ENCODE measurements at places on chromosomes 16 and 17.

GRCh38 chr17:68441070-68441770 lies 16.1 kb downstream of the WIPI1 start:
- no peak for DNase-seq

- no peak for DNase-seq
Observed at GRCh38 chr16:89147085-89147817, 24.3 kb upstream of the CDH15 start.

GRCh38 chr17:18980682-18981334 lies 23.8 kb downstream of the FAM83G start:
- no peak for DNase-seq

- no peak for DNase-seq
Observed at GRCh38 chr17:73639322-73639721, 4.9 kb downstream of the SDK2 start.

- DNase-seq, result no peak
Observed at GRCh38 chr17:59684967-59685366, 22.3 kb downstream of the PTRH2 start.

All from stimulated activated CD4-positive, alpha-beta T cell treated with anti-CD3 and anti-CD28 coated beads, Interleukin-1b, Interleukin-23, amount 100 ng/mL, for 24 hours (primary cell).